ENCODE measurements at places on chromosomes 11 and 22.

GRCh38 chr11:126538071-126538470 lies 182.6 kb downstream of the ST3GAL4 start:
- no peak for DNase-seq

DNA sequence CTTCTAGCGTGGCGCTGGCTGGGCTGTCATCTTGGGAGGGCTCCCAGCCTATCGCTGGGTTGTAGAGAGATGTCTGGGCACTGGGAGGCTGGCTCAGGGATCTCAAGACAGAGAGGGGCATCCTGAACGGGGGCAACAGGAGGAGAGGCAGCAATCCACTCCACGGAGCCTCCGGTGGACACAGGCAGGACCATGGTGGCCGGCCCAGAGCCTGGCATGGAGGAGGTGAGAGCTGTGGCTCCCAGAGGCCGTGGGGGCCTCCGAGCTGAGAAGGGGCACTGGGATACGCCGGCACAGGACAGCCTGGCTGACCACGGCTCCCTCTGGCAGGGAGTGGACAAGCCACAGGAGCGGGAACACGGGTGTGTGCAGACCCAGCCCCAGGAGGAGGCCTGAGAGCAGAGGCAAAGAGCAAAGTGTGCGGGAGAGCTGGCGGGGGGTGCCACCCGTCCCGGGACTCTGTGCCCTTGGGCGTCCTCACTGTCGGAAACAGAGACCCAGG lies 9.1 kb downstream of the MRGPRF start:
- DNase-seq: no peak

- no peak for DNase-seq
These were observed 12.1 kb downstream of the ACP2 start for GRCh38 chr11:47236482-47236881.

GRCh38 chr11:83728281-83728680 lies 442.1 kb upstream of the CCDC90B start:
- DNase-seq: no peak

- no peak for DNase-seq
These were observed 39.9 kb upstream of the RAPSN start for GRCh38 chr11:47488674-47489394.

- DNase-seq: no peak
These were observed 100.0 kb upstream of the GRAMD1B start for GRCh38 chr11:123330071-123330470.
